ENCODE measurements at places on chromosomes 4 and X. TPM values are rescaled to one million over a fixed set of nuclear protein-coding genes. Genes with fewer than 3 reads are reported as not detected.

DNA sequence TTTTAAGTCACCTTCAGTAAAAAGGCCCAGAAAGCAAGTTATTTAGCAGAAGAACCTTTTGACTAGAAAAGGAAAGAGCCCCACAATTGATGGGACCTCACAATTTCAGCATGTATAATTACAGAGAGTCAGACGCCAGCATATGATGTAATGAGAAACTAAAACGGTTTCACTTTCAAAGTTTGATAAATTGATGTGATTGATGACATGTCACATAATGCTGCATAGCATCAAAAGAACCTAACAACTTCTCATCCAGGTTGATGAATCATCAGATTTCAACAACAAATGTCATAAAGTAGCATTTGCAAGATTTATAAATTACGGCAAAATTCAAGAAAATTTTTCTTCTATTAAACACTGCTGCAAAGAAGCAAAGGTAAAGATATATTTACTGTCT lies 3.9 kb upstream of the GAR1 start:
- ATAC-seq: no peak

DNA sequence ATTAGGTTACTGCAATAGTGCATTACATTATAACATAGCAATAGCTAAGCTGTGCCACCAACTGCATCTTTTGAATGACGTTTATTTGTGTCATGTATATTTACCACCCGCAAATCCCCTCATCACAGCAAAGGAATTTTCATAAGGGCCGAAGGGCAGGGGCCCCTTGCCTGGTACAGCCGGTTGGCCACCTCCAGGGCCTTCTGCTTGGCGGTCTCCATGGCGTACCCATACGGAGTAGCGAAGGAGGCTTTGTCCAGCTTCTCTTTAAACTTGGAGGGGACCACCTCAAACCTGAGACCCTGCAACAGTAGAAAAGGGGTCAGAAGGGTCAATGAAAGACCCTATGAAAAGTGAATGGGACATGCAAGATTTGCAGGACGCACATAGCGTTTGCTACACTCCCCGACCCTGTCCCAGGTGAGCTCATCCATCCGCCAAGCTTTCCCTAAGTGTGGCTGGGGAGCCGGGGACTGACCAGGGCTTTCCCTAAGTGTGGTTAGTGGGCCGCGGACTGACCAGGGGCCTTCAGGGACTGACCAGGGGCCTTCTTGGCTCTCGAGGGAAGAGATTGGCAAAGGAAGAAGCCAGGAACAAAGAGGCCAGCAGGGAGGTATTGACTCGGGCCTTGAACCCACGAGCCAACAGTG lies 10.6 kb downstream of the ASMTL start:
- no peak for ATAC-seq

DNA sequence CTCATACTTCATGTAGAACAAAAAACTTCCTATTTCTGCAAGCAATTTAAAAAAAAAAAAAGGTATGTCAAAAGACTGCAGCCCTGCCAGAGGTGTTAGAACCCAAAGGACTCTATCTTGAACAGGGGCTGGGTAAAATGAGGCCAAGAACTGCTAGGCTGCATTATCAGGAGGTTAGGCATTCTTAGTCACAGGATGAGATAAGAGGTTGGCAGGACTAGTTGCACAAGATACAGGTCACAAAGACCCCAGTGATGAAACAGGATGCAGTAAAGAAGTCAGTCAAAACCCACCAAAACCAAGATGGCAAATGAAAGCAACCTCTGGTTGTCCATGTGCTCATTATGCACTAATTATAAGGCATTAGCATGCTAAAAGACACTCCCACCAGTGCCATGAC lies 104.1 kb downstream of the ANOS1 start:
- no peak for ATAC-seq

GRCh38 chrX:16213961-16214360 lies 46.7 kb downstream of the MAGEB17 start:
- no peak for ATAC-seq

DNA sequence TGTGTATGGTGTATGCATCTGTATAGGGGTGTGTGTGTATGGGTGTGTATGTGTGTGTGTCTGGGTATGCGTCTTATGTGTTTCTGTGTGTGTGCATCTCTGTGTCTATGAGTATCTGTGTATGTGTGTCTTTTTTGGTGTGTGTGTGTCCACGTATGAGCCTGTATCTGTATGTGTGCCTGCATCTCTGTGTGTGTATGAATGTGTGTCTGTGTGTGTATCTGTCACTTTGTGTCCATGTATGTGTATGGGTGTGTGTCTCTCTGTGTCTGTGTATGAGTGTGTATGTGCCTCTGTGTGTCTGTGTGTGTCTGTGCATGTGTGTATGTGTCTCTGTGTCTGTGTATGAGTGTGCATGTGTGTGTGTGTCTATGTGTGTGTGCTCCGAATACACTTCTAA lies 24.3 kb downstream of the FAM149A start:
- no peak for ATAC-seq

The NDP gene
- 13.3 TPM for total RNA-seq

The IL21 gene
- 0.05 TPM for total RNA-seq

The IL13RA2 gene
- 0.91 TPM for total RNA-seq

The DDX60 gene
- 0.26 TPM for total RNA-seq

The FAM149A gene
- 2.8 TPM for total RNA-seq
